Muscle of leg (tissue), 16 donors: ENCODE measurements at places on chromosomes 5 and 9. TPM values are rescaled to one million over a fixed set of nuclear protein-coding genes. Genes with fewer than 3 reads are reported as not detected.

DNA sequence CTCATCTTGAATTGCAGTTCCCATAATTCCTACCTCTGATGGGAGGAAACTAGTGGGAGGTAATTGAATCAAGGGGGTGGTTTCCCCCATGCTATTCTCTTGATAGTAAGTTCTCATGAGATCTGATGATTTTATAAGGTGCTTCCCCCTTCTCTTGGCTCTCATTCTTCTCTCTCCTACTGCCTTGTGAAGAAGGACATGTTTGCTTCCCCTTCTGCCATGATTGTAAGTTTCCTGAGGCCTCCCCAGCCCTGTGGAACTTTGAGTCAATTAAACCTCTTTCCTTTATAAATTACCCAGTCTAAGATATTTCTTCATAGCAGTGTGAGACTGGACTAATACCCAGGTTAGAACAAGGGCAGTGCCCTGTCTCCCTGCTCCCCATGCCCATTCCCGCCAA, 7.5 kb upstream of the TRIO start:
- no peaks in the 10 kb centered on the region for H3K27me3 ChIP-seq
- H3K4me3 ChIP-seq = no peak overlapping the region
- peaks cover 32% of the 10 kb centered on the region for H3K4me1 ChIP-seq
- no peaks in the 10 kb centered on the region for H3K36me3 ChIP-seq
- no peak overlapping the region for H3K27ac ChIP-seq

GRCh38 chr5:94618493-94619328, at the start of the genes KIAA0825 and SLF1:
KIAA0825 (minus strand) TSS chr5:94618604; CDS start chr5:94537126, 81,478 bp downstream.
SLF1 (plus strand) TSS chr5:94618669; CDS start chr5:94628811, 10,142 bp downstream.
- peak; percentile 96 for DNase-seq
- no peaks in the 10 kb centered on the region for H3K27me3 ChIP-seq
- peak within 1 kb of the TSS; percentile 83 for H3K27ac ChIP-seq
- peaks cover 7% of the 10 kb centered on the region for H3K4me1 ChIP-seq

GRCh38 chr5:181047921-181048320, 7.9 kb downstream of the BTNL9 start:
- no peak overlapping the region for H3K27ac ChIP-seq
- DNase-seq = no peak
- H3K36me3 ChIP-seq = no peaks in the 10 kb centered on the region
- H3K4me1 ChIP-seq = peaks cover 4% of the 10 kb centered on the region
- no peak overlapping the region for H3K4me3 ChIP-seq

The SHOC1 gene
- not detected for total RNA-seq

The PHF19 gene
- total RNA-seq = 33.5 TPM

DNA sequence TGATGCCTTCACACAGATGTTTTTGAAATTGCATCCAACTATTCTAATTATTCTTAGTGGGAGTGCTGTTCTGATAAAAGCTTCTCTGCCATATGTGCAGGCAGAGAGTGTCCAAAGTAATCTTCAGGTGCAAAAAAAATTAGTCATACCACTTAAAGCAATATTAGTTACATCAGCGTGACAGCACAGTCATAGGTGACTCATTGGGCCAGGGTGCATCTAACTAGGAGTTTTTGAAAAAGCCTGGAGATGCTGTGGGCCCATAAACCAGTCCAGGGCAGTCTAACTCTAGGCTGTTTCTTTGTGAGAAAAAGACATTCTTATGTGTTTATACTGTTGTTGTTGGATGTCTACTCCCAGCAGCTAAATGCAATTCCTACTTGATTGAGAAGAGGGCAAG, 33.0 kb upstream of the C6 start:
- no peaks in the 10 kb centered on the region for H3K36me3 ChIP-seq
- no peak overlapping the region for H3K27ac ChIP-seq
- no peaks in the 10 kb centered on the region for H3K27me3 ChIP-seq
- DNase-seq = no peak
